ENCODE measurements at places on chromosomes 2 and 18.

DNA sequence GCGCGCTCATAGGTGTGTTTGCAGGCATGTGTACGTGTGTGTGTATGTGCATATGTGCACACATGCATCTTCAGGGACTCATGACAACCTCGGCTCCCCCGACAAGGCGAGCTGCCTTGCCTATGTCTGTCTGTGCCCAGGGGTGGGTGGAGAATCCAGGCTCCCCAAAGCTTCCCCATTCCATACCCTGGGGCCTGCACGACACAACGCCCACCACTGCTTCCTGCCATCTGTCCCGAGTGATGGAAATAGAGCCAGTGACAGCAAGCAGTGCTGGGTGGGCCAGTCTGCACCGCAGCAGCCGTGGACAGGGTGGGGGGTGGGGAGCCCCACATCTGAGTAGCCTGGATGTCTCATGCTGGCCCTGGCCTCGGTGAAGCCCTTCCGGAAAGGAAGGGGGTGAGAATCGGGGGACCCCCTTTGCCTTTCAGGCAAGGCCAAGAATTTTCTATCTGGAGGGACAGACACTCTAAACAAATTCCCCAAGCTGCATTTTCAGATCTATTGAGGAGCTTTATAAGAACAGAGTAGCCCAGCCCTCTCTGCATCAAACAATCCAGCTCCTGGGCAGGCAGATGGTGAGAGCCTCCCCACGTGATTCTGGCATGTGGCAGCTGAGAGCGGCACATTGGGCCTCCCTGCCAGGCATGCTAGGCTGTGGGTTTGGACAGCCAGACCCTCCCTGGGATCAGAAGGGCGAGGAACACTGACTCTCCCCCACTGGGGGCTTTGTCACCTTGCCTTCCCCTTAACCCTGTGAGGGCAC is 4.9 kb downstream of the KCNIP3 start:
- DNase-seq = no peak

DNA sequence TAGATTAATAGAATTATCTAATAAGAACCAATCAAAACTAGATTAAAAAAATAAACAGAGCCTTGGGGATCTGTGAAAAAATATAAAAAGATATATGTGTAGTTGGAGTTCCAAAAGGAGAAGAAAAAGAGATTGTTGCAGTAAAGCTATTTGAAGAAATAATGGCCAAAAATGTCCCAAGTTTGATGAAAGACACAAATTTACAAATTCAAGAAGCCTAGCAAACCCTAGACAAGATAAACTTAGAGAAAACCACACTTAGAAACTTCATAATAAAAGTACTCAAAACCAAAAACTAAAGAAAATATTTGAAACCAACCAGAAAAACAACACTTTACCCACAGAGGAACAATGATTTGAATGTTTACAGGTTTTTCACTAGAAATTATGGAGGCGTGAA is 41.3 kb upstream of the EGR4 start:
- DNase-seq = no peak

GRCh38 chr18:43277164-43277600 is at the start of gene SYT4:
SYT4 (minus strand) TSS chr18:43277490; CDS start chr18:43277281, 209 bp downstream.
- DNase-seq = peak; percentile 88

GRCh38 chr2:20212871-20213503 is 11.9 kb downstream of the SDC1 start:
- peak; percentile 69 for DNase-seq

DNA sequence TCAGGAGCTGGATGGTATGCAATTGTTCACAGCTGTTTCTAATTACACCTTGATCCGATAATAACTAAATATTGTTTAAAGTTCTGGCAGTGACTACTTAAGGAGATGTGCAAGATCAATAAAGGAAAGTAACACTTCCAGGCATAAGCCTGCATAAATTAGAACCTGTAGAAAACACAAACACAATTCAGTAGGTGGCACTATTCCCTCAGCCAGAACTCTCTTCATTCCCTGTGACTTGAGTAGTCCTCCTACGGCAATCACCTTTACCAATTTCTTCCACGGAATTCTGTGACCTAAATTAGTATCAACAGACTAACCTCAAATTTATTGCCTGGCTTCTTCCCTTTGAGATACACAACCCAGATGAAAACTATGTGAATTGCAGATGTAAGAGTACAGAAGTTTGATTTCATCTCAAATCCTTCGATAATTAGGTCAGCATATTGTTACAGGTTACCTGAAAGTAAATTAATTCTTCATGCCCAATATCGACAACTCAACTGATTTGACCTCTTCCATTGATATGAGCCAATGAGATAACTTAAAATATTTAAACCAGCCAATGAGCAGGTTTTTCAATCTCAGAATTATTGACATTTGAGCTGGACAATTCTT is 137.8 kb downstream of the PID1 start:
- DNase-seq = peak; percentile 69

Data from tongue (tissue), 3 donors.